ENCODE measurements at places on chromosomes 5 and 9.

DNA sequence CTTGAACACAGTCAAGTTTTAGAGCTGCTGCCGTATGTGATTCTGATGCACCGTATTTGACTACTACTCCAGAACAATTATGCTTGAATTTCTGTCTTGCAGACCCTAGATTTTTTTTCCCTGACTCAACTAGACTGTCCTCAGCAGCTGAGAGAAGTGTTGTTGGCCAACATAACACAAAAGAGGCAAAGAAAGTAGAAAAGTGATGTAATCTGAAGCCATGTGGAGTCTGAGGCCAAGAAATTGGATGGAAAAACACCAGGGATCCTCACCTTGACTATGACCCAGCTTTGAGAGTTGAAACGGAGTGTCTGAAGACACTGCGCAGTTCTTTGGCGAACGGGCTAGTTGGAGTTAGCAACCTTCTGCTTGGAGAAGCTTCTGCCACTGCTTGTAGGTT, 36.3 kb upstream of the FGF1 start:
- no peaks in the 10 kb centered on the region for H3K36me3 ChIP-seq
- H3K4me1 ChIP-seq: no peaks in the 10 kb centered on the region
- DNase-seq: no peak
- no peak overlapping the region for H3K27ac ChIP-seq
- no peak overlapping the region for H3K4me3 ChIP-seq

GRCh38 chr9:88826181-88826580, 165.1 kb upstream of the S1PR3 start:
- no peaks in the 10 kb centered on the region for H3K4me1 ChIP-seq
- DNase-seq: no peak

DNA sequence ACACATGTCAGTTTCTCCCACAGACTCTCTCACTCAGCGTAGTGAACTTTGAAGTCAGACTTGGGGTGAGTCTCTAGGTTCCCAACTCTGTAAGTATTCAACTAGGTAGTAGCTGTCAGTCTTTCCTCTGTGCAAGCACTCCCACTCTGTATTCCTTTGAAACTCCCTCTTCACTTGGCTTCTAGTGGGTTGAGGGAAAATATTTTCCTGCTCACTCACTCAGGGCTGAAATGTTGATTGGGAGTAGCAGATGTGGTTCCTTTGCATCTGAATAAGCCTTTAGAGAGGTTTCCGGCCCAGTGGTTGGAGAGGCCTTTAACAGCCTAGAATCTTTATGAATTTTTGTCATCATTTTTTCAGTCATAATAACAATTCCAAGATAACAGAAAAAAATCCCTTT, 18.1 kb upstream of the ARRDC3 start:
- no peaks in the 10 kb centered on the region for H3K27me3 ChIP-seq
- H3K36me3 ChIP-seq: peaks cover 8% of the 10 kb centered on the region
- peaks cover 11% of the 10 kb centered on the region for H3K4me1 ChIP-seq
- H3K27ac ChIP-seq: no peak overlapping the region
- DNase-seq: no peak

GRCh38 chr5:42787073-42787472, 24.6 kb downstream of the SELENOP start:
- no peak overlapping the region for H3K4me3 ChIP-seq
- no peaks in the 10 kb centered on the region for H3K4me1 ChIP-seq
- H3K27ac ChIP-seq: no peak overlapping the region

DNA sequence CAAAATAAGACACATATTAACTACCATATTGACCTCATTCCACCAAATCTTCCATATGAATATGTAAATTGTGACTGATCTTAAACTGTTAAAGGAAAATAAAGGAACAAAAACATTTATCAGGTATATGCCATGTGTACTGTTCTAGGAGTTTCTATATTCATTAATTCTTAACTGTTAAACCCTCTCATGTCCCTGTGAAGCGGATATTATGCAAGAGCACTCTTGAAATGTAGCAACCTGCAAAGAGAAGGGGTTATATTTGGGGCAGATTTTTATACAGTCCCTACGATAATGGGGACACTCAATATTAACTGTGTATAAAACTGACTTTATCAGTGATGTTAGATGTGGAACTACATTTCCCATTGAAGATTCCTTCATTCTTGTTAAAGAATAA, 184.9 kb upstream of the OR13F1 start:
- H3K4me3 ChIP-seq: no peak overlapping the region
- H3K4me1 ChIP-seq: no peaks in the 10 kb centered on the region
- H3K27me3 ChIP-seq: no peaks in the 10 kb centered on the region
- no peak overlapping the region for H3K27ac ChIP-seq
- H3K36me3 ChIP-seq: no peaks in the 10 kb centered on the region
- DNase-seq: no peak

GRCh38 chr9:92611621-92612285, 58.2 kb downstream of the IPPK start:
- no peak overlapping the region for H3K4me3 ChIP-seq
- no peak for DNase-seq
- H3K4me1 ChIP-seq: no peaks in the 10 kb centered on the region
- no peaks in the 10 kb centered on the region for H3K27me3 ChIP-seq
- peaks cover 8% of the 10 kb centered on the region for H3K36me3 ChIP-seq
- H3K27ac ChIP-seq: no peak overlapping the region

DNA sequence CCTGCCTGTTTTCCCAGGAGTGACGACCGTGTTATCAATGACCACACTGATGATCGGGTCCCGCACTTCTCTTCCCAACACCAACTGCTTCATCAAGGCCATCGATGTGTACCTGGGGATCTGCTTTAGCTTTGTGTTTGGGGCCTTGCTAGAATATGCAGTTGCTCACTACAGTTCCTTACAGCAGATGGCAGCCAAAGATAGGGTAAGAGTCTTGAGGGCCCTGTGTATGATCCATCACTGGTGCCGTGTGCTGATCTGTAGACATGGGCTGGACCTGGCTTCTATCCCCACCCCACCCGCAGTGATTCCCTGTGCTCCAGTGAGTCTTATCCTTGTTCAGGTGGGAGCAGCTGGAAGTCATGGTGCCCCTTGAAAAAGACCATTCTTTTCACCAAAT, 26.0 kb downstream of the GABRP start:
- no peaks in the 10 kb centered on the region for H3K4me1 ChIP-seq
- DNase-seq: no peak
- H3K36me3 ChIP-seq: no peaks in the 10 kb centered on the region
- H3K27ac ChIP-seq: no peak overlapping the region
- no peak overlapping the region for H3K4me3 ChIP-seq

GRCh38 chr9:36868586-36869282, 165.3 kb downstream of the PAX5 start:
- no peak overlapping the region for H3K4me3 ChIP-seq
- DNase-seq: no peak
- no peak overlapping the region for H3K27ac ChIP-seq
- peaks cover 2% of the 10 kb centered on the region for H3K27me3 ChIP-seq
- H3K36me3 ChIP-seq: no peaks in the 10 kb centered on the region
- H3K4me1 ChIP-seq: peaks cover 2% of the 10 kb centered on the region

GRCh38 chr9:73280113-73280512, 128.4 kb downstream of the ANXA1 start:
- H3K4me1 ChIP-seq: no peaks in the 10 kb centered on the region
- no peak overlapping the region for H3K4me3 ChIP-seq
- H3K36me3 ChIP-seq: no peaks in the 10 kb centered on the region
- H3K27me3 ChIP-seq: no peaks in the 10 kb centered on the region
- DNase-seq: no peak

- H3K4me3 ChIP-seq: no peak overlapping the region
- H3K27ac ChIP-seq: no peak overlapping the region
- no peak for DNase-seq
- H3K27me3 ChIP-seq: peaks cover 46% of the 10 kb centered on the region
Observed at GRCh38 chr5:133415906-133416305, 196.4 kb downstream of the FSTL4 start.

- no peak for DNase-seq
- H3K4me3 ChIP-seq: no peak overlapping the region
- no peaks in the 10 kb centered on the region for H3K27me3 ChIP-seq
- H3K36me3 ChIP-seq: peaks cover 9% of the 10 kb centered on the region
- no peaks in the 10 kb centered on the region for H3K4me1 ChIP-seq
Observed at GRCh38 chr9:94888775-94889174, 162.3 kb downstream of the AOPEP start.

DNA sequence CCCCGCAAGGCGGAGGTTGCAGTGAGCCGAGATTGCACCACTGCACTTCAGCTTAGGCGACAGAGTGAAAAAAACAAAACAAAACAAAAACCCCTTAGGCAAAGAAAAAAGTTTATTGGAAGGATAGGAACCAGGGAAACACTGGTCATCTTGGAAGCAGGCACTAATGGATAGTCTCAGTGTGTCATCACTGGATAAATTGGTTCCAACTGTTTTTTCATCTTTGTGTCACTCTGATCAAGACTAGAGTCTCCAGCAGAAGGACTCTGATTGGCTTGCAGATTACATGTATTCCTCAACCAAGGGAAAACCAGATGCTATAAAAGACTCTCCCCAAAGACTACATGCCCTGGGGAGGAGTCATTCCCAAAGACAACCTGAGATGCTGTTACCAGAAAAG, 35.0 kb upstream of the HMHB1 start:
- no peak for DNase-seq
- H3K27me3 ChIP-seq: no peaks in the 10 kb centered on the region
- no peaks in the 10 kb centered on the region for H3K36me3 ChIP-seq
- no peak overlapping the region for H3K4me3 ChIP-seq

DNA sequence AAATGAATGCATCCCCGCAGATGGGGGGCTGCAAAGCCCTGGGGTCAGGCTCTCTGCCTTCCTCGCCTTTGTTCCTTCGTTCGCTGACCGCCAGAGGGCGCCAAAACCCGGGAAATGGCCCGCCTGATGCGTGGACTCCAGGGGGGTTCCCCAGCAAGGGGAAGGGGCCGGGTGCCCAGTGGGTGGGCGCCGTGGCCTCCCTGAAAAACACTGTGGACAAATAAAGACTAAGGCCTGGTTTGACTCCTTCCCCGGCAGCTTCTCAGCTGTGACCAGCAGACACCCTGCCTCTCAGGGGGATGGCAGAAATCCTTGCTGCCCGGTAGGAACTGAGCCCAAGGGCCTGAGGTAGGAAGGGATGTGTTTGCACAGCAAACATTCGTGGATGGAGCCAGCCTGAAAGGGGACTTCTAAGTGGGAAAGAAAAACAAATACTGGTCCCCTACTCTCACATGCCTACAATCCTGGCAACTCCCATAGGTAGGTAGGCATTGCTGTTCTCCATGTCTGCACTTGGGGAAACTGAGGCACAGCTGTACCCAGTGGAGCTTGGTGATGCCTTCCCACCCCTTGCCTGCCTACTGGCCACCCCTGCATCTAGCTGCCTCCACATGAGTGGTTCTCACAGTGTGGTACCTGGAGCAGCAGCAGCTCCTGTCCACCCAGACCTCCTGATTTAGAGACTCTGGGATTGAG, 57.7 kb downstream of the DUSP1 start:
- peaks cover 15% of the 10 kb centered on the region for H3K27me3 ChIP-seq
- peak; percentile 83 for DNase-seq
- no peaks in the 10 kb centered on the region for H3K36me3 ChIP-seq
- no peak overlapping the region for H3K4me3 ChIP-seq
- peaks cover 3% of the 10 kb centered on the region for H3K4me1 ChIP-seq
- H3K27ac ChIP-seq: no peak overlapping the region

DNA sequence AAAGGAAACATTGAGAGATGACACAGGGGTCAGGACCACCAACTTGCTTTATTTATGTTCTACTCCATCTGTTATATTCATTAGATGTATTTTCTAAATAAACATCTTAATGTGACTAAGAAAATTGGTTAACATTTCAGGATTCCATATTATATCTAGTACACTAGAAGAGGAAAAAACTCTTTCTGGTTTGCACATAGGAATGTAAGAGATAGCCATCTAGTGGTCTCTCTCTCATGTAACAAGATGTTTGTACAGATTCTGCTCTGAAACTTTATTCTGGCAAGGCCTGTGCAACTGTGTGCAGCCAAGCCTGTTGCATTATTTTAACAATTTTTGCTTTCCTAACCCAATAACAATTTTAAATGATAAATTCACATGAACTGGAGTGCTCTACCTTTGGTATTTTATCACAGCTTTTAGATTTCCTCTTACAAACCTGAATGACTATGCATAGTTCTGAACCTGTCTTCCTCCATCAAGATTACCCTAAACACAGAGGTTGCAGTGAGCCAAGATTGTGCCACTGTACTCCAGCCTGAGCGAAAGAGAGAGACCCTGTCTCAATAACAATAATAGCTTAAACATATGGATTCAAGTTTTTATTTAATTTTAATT, 148.2 kb downstream of the GIN1 start:
- no peaks in the 10 kb centered on the region for H3K4me1 ChIP-seq
- H3K27me3 ChIP-seq: no peaks in the 10 kb centered on the region
- H3K36me3 ChIP-seq: peaks cover 5% of the 10 kb centered on the region
- no peak for DNase-seq

DNA sequence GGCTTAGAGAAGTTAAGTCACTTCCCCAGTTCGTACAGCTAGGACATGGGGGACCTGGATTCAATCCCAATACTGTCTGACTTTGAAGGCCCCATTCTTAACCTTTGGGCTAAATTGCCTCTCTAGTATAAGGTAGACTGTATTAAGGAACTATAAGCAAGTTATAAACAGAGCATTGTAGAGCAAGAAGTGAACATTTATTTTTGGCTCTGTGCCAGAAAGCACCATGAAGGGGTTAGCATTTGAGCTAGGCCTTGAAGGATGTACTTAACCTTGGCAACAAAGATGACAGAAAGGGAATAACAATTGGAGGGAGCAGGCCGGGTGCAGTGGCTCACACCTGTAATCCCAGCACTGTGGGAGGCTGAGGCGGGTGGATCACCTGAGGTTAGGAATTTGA, 32.8 kb downstream of the GALNT10 start:
- no peak overlapping the region for H3K27ac ChIP-seq
- H3K4me3 ChIP-seq: no peak overlapping the region
- peaks cover 24% of the 10 kb centered on the region for H3K4me1 ChIP-seq
- H3K27me3 ChIP-seq: no peaks in the 10 kb centered on the region
- no peak for DNase-seq

DNA sequence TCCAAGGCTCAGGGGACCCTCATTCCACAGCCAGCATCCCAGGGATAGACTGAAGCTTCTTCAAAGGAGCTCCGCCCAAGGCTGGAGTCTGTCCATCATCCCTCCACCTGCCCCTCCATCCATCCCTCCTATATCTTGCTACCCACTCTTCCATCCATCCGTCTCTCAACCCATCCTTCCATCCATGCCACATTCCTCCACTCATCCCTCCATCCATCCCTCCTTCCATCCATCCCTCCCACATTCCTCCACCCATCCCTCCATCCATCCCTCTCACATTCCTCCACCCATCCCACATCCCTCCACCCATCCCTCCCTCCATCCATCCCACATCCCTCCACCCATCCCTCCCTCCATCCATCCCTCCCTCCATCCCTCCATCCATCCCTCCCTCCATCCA, 5.5 kb upstream of the VAV2 start:
- H3K4me3 ChIP-seq: no peak overlapping the region
- H3K4me1 ChIP-seq: peaks cover 1% of the 10 kb centered on the region
- no peak for DNase-seq

GRCh38 chr5:176734756-176735342, 75.5 kb upstream of the UNC5A start:
- no peak overlapping the region for H3K27ac ChIP-seq
- peaks cover 31% of the 10 kb centered on the region for H3K27me3 ChIP-seq
- peak; percentile 7 for DNase-seq
- no peak overlapping the region for H3K4me3 ChIP-seq

GRCh38 chr9:20333991-20334390, 288.3 kb downstream of the MLLT3 start:
- H3K27ac ChIP-seq: no peak overlapping the region
- H3K27me3 ChIP-seq: no peaks in the 10 kb centered on the region
- H3K4me3 ChIP-seq: no peak overlapping the region
- peaks cover 58% of the 10 kb centered on the region for H3K4me1 ChIP-seq

All from activated naive CD8-positive, alpha-beta T cell treated with anti-CD3 and anti-CD28 coated beads, Interleukin-2, amount 10 ng/mL, durations not matched to agents 7 days and 5 days (primary cell).